Left colon (tissue), 2 donors: ENCODE measurements at places on chromosomes 12 and 14.

- peak; percentile 16 for DNase-seq
Observed at GRCh38 chr14:71647086-71647784, 285.0 kb upstream of the RGS6 start.

GRCh38 chr12:71731439-71732356, 23.0 kb upstream of the RAB21 start:
- no peak for DNase-seq

DNA sequence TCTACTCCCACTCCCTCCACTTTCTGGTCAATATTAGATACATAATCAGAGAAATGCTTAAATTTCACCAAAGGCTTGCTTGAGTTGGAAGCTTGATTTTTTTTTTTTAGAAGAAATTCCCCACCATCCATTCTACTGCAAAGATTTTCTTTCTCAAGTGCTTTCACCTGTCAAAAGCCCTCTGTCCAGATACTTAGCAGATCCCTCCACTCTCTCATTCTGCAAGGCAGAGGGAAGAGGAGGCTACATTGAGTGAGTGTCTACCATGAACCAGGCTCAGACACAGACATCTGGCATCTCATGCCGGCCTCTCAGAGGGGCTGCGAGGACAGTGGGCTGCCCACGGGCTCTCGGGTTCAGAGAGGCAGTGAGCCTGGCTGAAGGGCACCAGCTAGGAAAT, 127.6 kb upstream of the GSC start:
- DNase-seq = no peak

GRCh38 chr12:41993283-41993682, 151.4 kb downstream of the GXYLT1 start:
- no peak for DNase-seq

DNA sequence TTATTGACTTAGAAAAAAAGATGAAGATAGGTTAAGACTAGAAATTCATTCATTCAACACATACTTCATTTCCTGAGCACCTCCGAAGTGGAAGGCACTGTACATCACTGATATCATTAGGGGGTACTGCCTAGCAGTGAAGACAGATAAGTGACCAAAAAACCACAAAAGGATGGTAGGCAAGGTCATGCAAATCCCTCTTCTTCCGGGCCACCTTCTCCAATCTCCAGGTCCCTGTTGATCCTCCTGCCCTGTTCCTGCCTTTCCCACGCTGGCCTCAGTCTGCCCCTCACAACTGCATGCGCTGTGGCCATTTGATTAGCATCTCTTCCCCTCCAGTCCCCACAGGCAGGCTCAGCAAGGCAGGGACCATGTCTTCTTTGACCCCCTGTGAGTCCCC, 60.8 kb downstream of the SETD3 start:
- no peak for DNase-seq

- DNase-seq = no peak
Observed at GRCh38 chr14:75259510-75259855, 19.1 kb upstream of the FOS start.

GRCh38 chr12:45350861-45351260, 135.0 kb downstream of the ANO6 start:
- DNase-seq = no peak

GRCh38 chr12:39628836-39629235, 9.2 kb upstream of the ABCD2 start:
- no peak for DNase-seq

- DNase-seq = no peak
Observed at GRCh38 chr14:38710881-38711280, 392.2 kb downstream of the SEC23A start.

GRCh38 chr12:608921-609320, 54.3 kb downstream of the NINJ2 start:
- DNase-seq = no peak

- peak; percentile 33 for DNase-seq
Observed at GRCh38 chr14:91138511-91139359, 24.9 kb downstream of the DGLUCY start.

GRCh38 chr14:94139421-94139820, 10.0 kb upstream of the IFI27L2 start:
- no peak for DNase-seq

DNA sequence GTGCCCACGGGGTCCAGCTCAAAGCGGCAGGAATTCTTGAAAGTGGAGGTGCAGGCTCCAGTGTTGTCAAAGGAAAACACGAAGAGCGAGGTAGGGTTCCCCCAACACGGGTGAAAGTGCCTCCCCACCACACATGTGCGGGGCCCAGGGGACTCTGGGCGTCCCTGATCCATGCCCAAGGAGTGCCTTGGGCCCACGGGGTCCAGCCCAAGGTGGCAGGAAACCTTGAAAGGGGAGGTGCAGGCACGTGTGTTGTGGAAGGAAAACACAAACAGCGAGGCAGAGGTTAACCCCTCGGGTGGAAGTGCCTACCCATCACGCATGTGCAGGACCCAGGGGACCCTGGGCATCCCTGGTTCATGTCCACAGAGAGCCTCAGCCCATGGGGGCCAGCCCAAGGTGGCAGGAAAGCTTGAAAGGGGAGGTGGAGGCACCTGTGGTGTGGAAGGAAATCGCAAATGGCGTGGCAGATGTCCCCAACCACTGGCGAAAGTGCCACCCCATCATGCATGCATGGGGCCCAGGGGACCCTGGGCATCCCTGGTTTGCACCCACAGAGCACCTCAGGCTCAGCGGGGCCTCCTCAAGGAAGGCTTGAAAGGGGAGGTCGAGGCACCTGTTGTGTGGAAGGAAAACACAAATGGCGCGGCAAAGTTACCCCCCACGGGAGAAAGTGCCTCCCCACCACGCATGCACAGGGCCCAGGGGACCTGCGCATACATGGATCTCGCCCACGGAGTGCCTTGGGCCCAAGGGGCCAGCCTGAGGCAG, 584.6 kb downstream of the ALG10 start:
- no peak for DNase-seq

DNA sequence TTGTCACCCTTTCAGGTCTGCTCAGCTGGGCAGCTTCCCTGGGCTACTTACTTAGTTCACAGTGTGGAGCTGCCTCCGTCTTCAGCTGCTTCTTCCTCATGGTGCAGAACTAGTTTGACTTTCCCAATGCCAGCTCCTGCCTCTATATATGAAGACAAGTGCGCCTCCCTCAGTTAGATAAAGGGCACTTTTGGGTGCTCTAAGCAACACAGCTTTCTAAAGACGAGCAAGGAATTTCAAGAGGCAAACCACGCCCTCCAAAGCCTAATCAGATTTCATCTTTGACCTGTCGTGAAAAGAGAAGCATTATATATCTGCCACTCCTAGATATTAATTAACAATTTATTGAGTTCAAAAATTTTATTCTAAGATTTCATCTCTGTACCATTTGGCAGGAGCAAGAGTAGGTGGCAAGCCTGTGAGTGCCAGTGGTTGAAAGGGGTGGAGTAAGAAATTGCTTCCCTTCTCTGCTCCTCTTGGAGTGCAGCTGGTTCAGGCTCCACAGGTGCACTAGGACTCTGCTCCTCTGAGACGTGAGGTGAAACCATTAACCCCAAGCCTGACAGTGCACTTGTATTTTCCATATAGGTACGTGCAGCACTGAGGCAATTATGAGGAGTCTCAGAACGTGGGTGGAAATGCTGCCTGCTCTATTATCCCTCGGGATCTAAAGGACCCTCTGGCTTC, 2.1 kb upstream of the SLC11A2 start:
- peak; percentile 59 for DNase-seq
